ENCODE measurements at places on chromosomes 3 and 15.

DNA sequence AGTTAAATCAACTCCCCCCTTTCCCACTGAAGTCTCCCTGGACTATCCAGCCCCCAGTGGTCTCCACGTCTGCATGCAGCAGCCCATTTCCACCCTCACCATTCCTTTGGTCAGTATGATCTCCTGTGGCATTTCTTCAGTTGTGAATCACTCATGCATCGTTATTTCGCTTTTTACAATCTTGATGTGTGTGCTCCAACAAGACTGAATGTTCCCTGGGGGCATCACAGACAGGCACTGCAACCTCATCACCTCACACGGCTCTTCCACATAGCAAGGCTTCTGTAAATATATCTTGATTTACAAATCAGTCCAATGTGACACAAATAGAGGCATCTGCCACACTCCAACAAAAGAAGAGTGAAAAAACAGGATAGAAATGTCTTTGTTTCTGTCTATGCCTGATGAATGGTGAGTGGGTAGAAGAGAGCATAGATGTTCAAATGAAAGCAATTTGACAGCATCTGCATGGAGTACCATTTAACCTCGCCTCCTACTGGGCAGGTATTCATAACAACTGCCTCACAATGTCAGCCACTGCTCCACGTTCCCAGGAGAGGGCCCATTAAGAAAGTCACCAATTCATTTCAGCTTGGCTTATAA is 5.2 kb downstream of the HEG1 start:
- DNase-seq = no peak

GRCh38 chr15:98785807-98786621 is 137.7 kb downstream of the IGF1R start:
- no peak for DNase-seq

- DNase-seq = peak; percentile 74
Observed at GRCh38 chr3:171809861-171810628, at the start of gene PLD1. Gene PLD1 (minus strand): TSS chr3:171810483. CDS start chr3:171738051, 72,432 bp downstream.

GRCh38 chr3:122797291-122797690 is 2.4 kb downstream of the SLC49A4 start:
- peak; percentile 39 for DNase-seq

DNA sequence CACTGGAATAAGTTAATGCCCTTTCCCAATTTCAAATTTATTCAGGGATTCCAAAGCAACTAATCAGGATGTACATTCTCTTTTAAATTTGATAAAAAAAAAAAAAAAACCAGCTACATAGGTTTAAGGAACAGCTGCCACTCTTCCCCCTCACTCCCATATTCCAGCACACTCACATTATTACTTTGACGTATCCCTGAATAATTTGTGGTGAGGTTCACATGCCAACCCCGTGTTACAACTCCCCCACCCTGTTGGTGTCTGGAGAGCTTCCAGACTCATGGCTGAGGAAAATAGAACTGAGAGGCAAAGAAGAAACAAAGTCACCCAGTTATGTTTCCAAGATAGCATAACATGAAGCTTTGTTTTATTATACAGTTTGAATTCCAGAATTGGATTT is 300.5 kb upstream of the MME start:
- peak; percentile 46 for DNase-seq

GRCh38 chr3:161599697-161600096 is 103.1 kb downstream of the OTOL1 start:
- DNase-seq = no peak

- DNase-seq = peak; percentile 8
Observed at GRCh38 chr3:121545049-121545573, 677 bp downstream of the POLQ start.

- no peak for DNase-seq
Observed at GRCh38 chr3:160265088-160265487, 39.9 kb downstream of the C3orf80 start.

DNA sequence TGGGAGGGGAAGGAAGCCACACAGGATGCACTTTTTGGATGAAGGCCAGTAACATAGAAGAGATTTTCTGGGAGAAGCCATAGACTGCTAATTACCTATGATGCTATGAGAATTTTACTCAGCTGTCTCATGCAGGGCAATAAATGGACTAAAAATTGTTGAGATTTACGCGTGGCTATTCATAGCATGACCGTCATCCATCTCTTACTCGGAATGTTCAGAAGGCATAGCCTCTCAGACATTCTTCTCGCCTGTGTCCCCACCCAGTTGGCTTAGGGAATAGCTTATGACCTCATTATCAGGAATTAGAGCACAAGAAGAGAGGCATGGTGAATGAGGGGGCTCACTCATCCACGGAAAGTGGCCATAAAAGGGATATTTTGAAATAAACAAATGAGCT is 107.9 kb upstream of the ATP10A start:
- DNase-seq = no peak

GRCh38 chr3:16653712-16654111 is 48.5 kb upstream of the DAZL start:
- no peak for DNase-seq

DNA sequence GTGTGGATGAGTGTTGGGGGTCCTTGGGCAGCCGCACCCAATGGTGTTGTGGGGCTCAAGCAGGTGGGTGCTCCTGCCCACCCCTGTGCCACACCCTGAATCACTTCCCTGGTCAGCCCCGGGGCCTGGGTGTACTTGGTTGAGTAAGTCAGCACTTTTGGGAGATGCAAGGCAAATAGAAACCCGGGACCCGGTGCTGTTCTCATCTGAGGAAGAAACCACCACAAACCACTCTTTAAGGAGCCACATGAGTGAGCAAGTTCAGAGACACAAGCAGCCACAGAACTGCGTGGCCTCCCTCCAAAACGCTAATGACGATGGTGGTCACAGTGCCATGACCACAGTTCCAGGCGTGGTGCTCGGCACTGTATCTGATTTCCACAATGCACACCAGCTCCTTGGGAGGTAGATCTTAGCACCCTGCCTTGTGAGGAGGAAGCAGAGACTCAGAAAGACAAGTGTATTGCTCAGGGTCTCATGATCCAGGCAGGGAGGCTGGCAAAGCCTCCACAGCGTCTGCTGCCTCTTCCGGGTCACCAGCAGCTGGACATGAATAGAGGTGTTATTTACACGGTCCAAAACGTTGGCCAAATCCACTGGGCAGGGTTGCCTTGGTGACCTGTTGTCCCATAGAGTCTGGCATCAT is 118.2 kb upstream of the ALDH1A3 start:
- no peak for DNase-seq

GRCh38 chr15:79919749-79920511 is 23.1 kb upstream of the MTHFS start:
- no peak for DNase-seq

DNA sequence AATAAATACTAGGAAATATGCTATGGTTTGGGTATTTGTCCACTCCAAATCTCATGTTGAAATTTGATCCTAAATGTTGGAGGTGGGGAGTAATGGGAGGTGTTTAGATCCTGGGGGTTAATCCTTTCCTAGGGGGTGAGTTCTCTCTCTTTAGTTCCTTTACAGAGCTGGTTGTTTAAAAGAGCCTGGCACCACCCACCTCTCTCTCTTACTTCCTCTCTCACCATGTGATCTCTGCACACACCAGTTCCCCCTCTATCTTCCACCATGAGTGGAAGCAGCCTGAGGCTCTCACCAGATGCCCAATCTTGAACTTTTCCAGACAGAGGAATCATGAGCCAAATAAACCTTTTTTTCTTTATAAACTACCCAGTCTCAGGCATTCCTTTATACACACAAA is 10.5 kb downstream of the SLC24A5 start:
- DNase-seq = no peak

DNA sequence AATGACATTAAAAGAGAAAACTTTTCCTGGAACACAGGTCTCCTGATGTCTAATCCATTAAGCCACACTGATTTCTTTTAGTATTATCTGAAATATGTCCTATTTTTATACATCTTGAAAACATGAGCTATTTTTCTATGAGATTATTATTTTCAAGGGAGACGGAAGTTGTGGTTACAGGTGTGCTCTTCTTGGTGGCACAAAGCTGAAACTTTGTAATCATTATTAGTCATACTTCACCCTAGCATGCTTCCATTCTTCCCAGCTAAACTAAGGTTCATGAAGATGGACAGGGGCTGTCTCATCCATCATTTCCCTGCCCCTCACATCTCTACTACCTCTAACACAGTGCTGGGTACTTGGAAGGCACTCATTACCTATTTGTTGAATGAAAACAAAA is 85.6 kb upstream of the POU1F1 start:
- DNase-seq = peak; percentile 44

GRCh38 chr3:1214933-1215332 is 122.1 kb downstream of the CNTN6 start:
- no peak for DNase-seq

- DNase-seq = peak; percentile 73
Observed at GRCh38 chr3:101279765-101280385, 40.5 kb downstream of the IMPG2 start.

Data from bronchial epithelial cell (primary cell).